Activated naive CD4-positive, alpha-beta T cell (primary cell): ENCODE measurements at places on chromosomes 16 and 17.

GRCh38 chr16:22366889-22367288 lies 7.5 kb downstream of the CDR2 start:
- no peak for DNase-seq

DNA sequence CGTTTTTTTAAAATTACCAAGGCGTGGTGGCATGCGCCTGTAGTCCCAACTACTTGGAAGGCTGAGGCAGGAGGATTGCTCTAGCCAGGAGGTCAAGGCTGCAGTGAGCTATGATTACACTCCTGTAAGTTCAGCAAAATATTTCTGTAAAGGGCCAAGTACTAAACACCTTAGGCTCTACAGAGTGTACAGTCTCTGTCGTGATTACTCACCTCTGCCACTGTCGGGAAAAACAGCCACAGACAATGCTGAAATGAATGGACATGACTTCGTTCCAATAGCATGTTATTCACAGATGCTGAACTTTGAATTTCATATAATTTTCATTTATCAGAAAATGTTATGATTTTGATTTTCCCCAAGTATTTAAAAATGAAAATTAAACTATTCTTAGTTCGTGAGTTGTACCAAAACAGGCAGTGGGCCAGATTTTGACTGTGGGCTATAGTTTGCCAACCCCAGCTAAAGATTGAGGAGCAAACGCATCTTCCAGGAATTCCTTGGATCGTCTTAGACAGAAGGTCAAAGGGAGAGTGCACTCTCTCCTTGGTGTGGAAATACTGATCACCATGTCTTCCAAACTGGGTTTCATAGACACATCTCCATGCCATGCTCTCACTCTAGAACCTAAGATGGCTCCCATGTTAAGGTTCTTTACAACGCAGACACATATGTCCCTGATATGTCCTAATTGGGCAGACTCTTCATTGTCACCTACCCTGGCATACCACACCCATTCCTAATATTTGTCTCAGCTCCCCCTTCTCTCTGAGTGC lies 89.5 kb downstream of the MARF1 start:
- DNase-seq, result no peak

- DNase-seq, result no peak
Observed at GRCh38 chr17:31418773-31419350, 27.4 kb downstream of the RAB11FIP4 start.

GRCh38 chr17:17303010-17303846 lies at the start of gene NT5M:
Gene NT5M, plus strand, starts transcription at chr17:17303373. Its CDS starts 178 bp downstream, at chr17:17303551.
- DNase-seq, result peak; percentile 52

DNA sequence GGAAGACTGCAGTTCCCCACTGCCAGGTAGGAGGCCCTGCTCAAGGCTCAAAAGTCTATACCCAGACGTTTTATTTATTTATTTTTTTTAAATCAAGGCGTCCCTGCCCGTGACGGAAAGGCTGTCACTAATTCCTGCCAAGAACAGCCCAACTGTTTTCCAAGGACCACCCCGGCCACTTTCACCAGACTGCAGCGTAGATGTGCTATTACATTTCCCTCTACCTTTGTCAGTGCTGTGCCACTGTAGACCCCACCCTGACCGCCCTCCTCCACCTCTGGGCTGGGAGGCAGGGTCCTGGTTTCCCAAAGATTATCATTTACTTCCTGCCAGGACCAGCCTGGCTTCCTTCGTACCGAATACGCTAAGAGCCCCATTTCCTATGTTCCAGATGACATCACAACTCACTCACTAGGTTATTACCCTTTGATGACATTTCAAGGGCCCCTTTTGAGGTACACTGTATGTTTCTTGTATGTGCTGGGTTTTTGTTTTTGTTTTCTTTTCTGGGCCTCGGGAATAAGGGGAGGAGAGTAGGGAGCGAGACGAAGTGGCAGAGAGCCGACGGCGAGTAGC lies 6.3 kb upstream of the RNF227 start:
- no peak for DNase-seq

GRCh38 chr16:23029733-23030420 lies 119.4 kb downstream of the USP31 start:
- no peak for DNase-seq

DNA sequence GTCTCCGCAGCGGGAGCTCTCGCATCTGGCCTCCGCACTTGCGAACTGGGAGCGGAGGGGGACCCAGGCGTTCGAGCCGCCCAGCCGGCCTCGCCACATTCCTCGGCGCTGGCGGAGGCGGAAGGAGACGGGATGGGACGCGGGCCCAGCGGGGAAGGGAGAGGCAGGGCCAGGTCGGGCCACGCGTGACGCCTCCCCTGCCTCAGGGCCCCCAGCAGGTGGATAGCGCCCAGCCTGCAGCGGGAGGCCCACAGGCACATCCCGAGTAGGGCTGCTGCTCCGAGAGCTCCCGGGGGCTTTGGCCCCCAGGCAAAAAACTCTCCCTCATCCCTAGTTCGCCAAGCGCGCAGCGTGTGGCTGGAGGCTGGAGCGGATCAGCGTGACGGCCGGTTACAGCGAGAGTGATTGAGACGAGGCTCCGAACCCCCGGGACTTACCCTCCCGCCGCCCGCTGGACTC lies 800 bp downstream of the PLEKHH3 start:
- DNase-seq, result no peak
